NCI-H774 (cell line): ENCODE measurements at places on chromosomes 4 and X.

- no peak for DNase-seq
These were observed 1130.9 kb upstream of the PRKX start for GRCh38 chrX:4844376-4844775.

GRCh38 chr4:109608879-109609278, 48.8 kb downstream of the MCUB start:
- no peak for DNase-seq

DNA sequence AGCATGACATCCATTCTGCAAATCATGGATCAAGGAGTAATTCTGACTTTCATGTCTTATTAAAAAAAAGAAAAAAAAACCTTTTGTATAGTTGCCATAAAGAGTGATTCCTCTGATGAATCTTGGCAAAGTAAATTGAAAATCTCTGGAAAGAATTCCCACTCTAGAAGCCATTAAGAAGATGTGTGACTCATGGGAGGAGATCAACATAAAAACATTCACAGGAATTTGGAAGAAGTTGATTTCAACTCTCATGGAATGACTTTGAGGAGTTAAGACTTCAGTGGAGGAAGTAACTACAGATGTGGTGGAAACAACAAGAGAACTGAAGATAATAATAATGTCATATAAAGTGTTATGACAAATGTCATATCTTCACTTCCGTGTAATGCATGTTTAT, 204.2 kb downstream of the PABPC4L start:
- DNase-seq = no peak

DNA sequence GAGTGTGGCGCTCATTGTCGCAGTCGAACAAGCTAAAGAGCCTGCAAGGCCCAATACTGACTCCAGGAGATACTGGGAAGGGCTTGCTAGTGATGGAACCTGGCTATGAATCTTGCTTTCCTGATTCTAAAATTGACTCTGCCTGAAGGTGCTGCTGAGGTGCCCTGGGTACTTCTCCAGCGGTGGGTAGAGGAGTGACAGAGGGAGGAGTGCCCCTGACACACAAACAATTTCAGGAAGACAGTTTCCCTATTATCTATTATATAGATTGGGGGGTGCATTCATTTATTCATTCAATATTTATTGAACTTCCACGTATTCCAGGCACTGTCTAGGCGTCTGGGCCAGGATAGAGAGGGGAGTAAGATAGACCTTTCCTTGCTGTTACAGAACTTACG, 339.2 kb upstream of the GATB start:
- no peak for DNase-seq

DNA sequence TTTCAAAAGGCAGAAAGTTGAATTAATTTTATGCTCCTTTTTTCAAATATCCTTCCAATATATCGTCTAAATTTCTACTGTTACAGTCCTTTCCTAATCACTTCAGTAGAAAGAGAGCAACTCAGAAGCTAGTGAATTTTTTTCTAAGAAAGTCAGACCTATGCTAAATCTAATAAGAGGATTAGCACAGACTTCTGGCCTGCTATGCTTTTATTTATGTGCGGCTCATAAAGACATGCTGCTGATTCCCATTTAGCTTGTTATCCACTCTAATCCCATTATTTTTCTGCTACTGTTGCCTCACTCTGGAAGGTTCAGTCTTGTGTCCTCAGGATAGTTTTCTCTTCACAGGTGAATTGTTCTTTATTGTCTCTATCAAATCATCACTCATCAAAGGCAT, 473.5 kb upstream of the FAM241A start:
- DNase-seq = no peak

- DNase-seq = peak; percentile 32
These were observed 395 bp downstream of the RAB28 start for GRCh38 chr4:13483768-13484121.

GRCh38 chr4:101252721-101253120, 94.6 kb downstream of the PPP3CA start:
- no peak for DNase-seq
